ENCODE measurements at places on chromosomes 6 and 20.

- no peak for DNase-seq
Observed at GRCh38 chr20:10076126-10077080, 41.6 kb downstream of the ANKEF1 start.

DNA sequence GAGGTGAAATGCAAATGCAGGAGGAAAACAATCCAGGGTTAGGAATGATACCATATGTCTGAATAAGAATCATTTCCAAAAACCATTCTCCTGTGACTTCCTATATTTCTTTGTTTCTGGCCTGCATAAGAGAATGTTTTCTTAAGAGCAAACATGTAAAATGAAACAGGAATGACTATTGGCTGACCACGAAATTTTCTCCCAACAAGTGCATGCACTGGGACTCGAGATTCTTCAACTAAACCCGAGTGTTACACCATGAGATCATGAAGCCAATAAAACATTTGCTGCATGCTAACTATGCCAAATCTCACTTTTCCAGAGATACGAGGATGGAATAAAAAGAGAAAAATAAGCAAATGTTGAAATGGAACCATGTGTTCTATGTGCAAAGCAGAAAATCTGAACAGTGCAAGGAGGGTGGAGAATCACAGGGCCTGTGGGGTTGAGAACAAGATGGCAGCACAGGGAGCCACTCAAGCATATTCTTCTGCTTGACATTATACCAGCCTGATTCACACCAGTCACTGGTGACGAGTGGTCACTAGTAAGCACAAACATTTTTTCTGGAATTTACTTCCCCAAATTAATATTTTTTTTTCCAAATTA, 212.2 kb upstream of the FOXA2 start:
- DNase-seq = no peak

DNA sequence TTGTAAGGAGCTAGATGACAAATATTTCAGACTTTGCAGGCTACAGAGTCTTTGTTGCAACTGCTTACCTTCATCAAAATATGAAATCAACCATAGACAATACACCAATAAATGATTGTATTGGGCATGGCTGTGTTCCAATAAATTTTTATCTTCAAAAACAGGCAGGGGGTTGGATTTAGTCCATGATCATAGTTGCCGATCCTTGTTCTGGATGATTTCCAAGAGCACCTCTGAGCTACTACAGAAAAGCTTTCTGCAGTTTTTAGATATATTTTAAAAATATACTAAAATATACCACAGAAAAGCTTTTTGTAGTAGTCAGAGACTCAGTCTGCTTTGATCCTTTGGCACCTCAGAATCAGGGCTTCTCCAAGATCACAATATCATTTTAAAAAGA, 145.0 kb downstream of the HTR1B start:
- no peak for DNase-seq

GRCh38 chr6:85385636-85386315, 64.1 kb upstream of the NT5E start:
- DNase-seq = no peak

DNA sequence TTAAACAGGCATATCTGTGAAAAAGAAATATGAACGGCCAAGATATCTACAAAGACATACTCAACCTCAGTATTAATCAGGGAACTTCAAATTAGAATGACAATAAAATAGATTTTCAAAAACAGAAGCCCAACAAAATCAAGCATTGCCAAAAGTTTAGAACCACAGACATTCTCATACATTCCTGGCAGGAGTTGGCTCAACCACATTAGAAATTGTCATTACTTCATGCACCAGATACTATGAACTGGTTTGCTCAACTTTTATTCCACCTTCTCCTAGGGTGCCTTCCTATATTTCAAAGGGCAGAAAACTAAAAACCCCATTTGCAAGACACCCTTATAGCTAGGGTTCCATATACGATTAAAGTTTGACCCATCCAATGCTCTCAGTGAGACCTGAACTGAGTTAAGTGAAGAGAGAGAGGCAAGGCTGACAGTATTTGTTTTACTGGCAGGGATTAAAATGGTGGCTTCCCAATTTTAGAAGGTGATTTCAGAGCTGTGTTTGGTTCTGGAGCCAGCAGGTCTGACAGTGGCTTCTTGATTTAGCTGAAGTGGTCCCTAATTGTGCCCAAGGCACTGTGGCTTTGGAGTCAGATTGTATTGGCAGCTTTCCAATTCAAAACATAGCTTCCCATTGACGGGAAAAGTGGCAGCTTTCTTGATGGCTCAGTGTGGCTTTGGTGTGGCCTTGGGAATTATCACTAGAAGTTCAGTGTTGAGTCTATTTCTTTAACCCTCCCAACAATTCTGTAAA, 77.1 kb upstream of the CDYL start:
- DNase-seq = no peak

Measured in CD4-positive, alpha-beta T cell treated with Interleukin-12 subunit alpha and Interleukin-12 subunit beta, for 1 hour (primary cell).